ENCODE measurements at places on chromosomes 12 and 14. TPM values are rescaled to one million over a fixed set of nuclear protein-coding genes. Genes with fewer than 3 reads are reported as not detected.

GRCh38 chr14:76829650-76830421, 3.6 kb downstream of the LRRC74A start:
- no peak for DNase-seq

DNA sequence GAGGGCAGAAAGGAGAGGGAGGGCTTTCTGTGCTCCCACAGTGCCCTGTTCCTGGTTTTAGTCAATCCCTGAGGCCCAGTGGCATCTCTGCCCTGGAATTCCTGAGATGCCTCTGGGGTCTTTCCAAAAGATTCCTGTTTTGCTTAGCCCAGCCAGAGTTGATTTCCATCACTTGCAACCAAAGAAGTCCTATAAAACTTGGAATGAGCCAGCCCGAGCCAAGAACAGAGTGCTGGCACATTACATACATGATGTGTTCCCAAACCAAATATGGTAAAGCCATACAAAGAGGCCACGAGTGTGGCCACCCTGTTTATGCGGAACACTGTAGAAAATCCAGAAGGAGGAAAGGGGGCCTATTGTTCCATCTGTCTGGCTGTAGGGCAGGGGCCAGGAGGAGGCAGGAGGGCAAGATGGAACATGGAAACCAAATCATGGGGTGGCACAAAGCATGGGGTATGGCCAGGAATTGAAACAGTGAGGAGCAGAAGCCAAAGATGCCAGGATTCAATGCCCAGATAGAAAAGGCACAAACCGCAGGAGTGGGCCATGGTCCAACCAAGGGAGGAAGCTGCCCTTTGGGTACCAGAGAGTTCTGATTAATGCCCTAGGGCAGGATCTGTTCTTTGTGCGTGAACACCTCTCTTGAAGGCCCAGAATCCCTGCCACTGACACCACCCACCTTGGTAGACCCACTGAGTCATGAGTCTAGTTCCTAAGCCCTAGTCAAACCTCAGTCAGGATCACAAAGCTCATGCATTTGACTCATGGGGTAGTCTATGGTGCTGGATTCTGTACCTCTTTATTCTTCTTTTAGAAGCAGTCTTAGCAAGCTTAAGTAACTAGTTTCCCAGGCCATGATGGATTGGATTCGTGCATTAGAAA, 75.2 kb downstream of the LRRC74A start:
- DNase-seq, result no peak

GRCh38 chr12:45214749-45215418, 1.0 kb upstream of the ANO6 start:
- peak; percentile 18 for DNase-seq

DNA sequence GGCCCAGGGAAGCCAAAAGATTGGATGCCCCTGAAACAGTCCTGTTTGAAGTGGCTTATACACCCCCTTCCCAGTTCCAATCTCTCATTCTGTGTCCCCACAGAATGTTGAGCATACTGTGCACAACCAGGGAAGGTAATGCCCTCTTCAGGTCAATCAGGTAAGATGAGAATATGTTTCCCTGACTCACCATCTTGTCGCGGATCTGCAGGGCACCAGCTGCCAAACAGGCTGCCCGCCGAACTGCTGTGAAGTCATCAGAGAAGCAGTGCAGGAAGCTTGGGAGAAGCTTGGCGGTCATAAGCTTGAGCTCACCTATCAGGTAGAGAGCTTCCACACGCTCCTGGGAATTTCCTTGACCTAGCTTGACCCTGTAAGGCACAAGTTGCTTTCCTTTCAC, 9.6 kb downstream of the RIOX1 start:
- DNase-seq, result no peak

The TSHR gene
- total RNA-seq, result not detected

The PTPRR gene
- 0.62 TPM for total RNA-seq

GRCh38 chr14:80491131-80491530, 279.8 kb upstream of the DIO2 start:
- DNase-seq, result no peak

- no peak for DNase-seq
Measured at GRCh38 chr12:5577211-5577612, 145.3 kb downstream of the NTF3 start.

The RND1 gene
- not detected for total RNA-seq

The RTN1 gene
- 0.26 TPM for total RNA-seq

GRCh38 chr14:74400919-74401503, 25.0 kb downstream of the SYNDIG1L start:
- DNase-seq, result no peak

DNA sequence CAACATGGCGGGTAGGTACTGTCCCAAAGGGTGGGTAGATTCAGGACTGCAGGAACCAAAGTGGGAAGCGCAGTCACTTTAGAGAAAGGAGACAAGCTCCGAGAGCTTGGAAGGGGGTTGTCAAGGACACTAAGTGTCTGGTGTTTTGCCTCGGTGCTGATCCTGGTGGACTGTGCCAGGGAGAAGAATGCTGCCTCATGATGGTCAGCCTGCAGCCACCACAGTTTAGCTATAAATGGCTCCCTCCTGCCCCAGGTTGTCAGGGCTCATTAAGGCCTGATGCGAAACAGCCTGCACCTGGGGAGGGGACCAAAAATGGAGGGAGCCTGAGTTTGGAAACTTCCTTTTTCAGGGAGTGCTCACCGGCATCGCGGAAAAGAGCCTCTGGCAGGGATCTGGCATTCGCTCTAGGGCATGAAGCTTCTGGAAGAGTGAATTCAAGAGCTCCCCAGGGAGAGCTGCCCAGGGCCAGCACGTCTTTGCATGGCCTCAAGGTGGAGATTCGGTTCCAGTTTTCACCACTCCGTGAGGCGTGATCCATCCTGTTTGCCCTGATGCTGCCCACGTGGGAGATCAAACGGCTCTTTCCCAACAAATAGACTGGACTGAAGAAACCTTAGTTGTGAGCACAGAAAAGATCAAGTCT, 164.0 kb downstream of the FOXN3 start:
- DNase-seq, result no peak

The CFL2 gene
- total RNA-seq, result 120 TPM

DNA sequence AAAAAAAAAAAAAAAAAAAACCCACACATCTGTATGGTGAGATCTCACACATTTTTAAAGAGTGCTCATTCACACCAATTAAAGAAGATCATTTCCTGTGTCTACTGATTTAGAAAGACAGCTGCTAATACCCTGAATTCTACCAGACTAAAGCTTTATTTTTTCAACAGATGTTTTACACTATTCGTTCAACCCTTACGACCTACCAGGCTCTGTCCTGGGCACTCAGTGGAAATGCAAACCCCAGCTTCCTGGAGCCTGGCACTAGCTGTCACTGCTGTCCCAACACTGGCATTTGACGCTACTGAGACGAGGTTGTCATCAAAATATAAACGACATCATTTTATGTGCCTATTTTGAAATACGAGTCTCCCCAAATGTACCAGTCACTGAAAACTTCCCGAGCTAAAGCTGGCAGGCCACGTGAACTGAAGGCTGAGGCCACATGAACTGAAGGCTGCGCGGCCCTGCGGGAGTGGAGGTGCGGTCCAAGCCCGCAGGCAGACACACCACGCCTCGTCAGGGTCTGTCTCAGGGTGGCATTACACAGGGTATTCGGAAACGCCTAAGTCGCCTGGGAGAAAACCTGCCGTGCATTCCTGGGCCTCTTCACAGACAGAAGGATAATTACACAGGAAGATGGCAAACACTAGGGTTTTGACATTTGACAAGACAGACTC, 27.2 kb downstream of the SLC15A4 start:
- DNase-seq, result no peak

The ACTR6 gene
- 13.8 TPM for total RNA-seq

The SERPINA3 gene
- total RNA-seq, result 31.6 TPM

The TSPAN8 gene
- total RNA-seq, result 0.51 TPM

- DNase-seq, result peak; percentile 67
Measured at GRCh38 chr14:34064349-34064748, 113.5 kb upstream of the EGLN3 start.

The TTC9 gene
- 0.26 TPM for total RNA-seq

DNA sequence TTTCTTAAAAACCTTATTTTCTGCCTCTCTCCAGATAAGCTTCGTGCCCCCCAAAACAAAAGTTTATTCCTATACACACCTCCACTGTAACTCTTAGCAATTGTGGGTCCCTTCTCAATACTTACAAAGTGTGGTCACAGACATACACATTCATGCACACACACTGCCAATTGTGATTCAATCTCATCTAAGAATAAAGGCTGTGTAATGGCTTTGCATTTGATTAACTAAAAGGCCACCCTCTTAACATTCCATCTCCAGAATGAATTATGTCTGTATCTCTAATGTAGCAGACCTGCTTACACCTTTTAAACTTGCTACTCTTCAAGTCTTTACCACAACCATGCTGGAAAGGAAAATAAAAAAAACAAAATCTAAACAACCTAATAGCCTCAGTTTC, 49.5 kb downstream of the MYF5 start:
- DNase-seq, result no peak

- DNase-seq, result no peak
Measured at GRCh38 chr12:24596768-24597388, 352.0 kb downstream of the BCAT1 start.

The LLPH gene
- total RNA-seq, result 3.5 TPM

All from uterus (tissue), 4 donors.